ENCODE measurements at places on chromosomes 7 and 10. TPM values are rescaled to one million over a fixed set of nuclear protein-coding genes. Genes with fewer than 3 reads are reported as not detected.

Gene OR9A2
- not detected for total RNA-seq

Gene LRRC17
- total RNA-seq = 0.10 TPM

Gene TMEM229A
- not detected for total RNA-seq

Gene PARD3
- 83.6 TPM for total RNA-seq

Gene TMEM225B
- 0.92 TPM for total RNA-seq

Gene LIPJ
- not detected for total RNA-seq

Gene CALML5
- not detected for total RNA-seq

Gene CCDC7
- 0.56 TPM for total RNA-seq

Gene ARID5B
- 2.8 TPM for total RNA-seq

Gene VSTM4
- 0.48 TPM for total RNA-seq

Gene GIMAP5
- total RNA-seq = not detected

Gene SPDYE18
- 0.23 TPM for total RNA-seq

Gene FKBP6
- not detected for total RNA-seq

Gene CTTNBP2
- total RNA-seq = 0.41 TPM

Gene PLA2G12B
- not detected for total RNA-seq

Gene SRRM3
- 6.1 TPM for total RNA-seq

Gene ASB10
- not detected for total RNA-seq

Gene KCNH2
- total RNA-seq = 0.51 TPM

Gene UBE2D4
- total RNA-seq = 8.5 TPM

Gene BTBD16
- total RNA-seq = 0.44 TPM

Gene CDHR3
- 5.2 TPM for total RNA-seq

Gene TCAF2
- 0.30 TPM for total RNA-seq
